GM10248 (cell line): ENCODE measurements at places on chromosomes 16 and 17.

DNA sequence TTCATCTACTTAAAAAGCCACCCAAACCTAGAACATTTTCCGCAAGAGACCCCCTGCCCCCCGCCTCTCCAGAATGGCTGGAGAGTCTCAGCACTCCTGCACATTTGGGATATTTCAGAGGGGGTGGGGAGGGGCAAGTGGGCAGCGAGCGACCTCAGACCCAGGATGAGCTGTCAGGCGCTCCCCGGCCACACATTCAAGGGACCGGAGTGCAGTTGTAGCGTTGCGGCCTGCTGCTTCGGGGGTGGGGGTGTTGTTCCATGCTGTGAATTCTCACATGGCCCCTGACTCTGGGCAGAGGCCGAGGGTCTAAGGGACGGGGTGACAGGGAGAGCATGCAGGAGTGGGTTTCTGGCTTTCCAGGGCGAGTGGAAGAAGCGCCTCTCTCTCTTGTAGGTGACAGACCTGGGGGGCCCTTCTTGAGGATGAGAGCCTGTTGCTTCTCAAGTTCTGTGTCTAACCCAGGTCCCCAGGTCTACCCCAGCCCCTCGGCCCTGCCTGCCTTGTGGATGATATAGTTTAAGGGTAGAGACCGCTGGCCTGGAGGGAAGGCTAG is 231.2 kb downstream of the SEC14L1 start:
- no peak for DNase-seq

DNA sequence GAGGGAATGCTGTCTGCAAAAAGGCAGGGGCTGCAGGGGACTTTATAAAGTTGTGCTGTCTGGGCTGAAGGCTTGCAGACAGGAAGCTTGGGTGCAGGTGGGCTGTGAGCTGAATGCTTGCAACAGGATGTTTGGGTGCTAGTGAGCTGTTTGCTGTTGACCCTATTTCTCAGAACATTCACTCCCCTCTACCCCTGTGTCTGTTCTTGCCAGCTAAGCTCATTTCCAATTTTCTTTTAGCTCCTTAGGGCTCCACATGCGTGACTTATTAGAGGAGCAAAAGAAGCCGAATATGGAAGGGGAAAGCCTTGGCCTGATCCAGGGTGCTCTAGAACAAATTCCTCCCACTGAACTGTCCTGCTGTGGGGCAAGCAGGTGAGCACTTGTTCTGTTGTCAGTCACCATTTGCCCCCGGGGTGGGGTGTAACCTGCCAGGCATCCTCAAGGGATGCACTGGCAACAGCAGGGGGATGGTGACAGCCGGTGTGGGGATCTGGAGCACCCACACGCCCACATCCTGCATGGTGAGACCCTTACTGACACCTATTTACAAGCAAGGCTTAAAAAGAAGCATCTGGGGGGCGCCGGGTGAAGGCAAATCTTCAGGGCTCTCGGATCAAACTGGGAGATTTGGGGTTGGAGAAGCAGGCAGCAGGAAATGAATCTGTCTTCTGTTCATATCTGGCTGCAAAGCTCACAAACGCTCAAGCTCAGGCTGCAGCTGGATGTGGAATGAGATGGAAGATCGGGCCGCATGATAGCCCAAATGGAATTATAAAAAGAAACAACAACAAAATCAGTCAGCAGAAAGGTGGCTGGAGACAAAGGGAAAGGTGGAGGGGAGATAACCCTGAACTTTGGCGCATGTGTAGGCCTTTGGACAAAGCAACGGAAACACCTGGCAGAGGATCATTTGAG is 21.1 kb upstream of the NUP93 start:
- no peak for DNase-seq

GRCh38 chr17:41140360-41141131 is at the start of gene KRTAP4-6:
Gene KRTAP4-6, minus strand, starts transcription at chr17:41140544. Its CDS starts 57 bp downstream, at chr17:41140487.
- no peak for DNase-seq

DNA sequence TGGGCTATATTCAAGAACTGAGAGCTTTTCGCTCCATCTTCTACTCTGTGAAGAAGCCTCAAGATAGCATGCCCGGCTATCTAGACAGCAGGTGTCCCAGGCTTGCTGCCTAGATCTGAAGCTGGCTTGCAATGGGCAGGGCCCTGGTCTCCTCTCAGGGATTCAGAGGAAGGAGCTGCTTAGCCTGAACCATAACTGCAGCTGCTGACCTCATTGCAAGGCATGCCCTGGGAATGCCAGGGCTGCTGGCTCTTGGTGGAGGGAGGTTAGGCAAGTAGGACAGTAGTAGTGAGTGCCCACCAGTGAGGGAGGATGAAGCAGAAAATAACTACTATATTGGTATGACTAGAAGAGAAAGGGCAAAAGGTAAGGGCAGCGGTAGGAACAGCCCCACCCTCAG is 21.3 kb upstream of the SLC35B1 start:
- DNase-seq: no peak

DNA sequence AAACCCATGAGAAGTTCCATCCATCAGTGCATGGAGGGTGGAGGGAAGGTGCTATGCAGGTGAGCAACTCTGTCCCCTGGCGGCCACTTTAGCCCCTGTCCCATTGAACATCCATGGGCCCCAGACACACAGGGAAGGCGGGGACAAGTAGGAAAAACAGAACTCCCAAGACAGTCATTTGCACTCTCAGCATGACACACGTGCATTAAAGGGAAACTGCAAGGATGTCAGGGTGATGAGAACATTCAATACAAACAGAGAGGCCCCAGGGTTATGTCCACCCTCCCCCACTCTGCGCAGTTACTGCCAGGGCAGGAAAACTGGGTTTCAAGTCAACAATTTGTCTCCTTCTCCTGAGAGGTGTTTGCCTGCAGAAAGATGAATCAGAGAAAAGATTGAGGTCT is 44.0 kb upstream of the AKTIP start:
- DNase-seq: no peak

- DNase-seq: no peak
Observed at GRCh38 chr17:32111141-32111771, 31.0 kb upstream of the RHOT1 start.

DNA sequence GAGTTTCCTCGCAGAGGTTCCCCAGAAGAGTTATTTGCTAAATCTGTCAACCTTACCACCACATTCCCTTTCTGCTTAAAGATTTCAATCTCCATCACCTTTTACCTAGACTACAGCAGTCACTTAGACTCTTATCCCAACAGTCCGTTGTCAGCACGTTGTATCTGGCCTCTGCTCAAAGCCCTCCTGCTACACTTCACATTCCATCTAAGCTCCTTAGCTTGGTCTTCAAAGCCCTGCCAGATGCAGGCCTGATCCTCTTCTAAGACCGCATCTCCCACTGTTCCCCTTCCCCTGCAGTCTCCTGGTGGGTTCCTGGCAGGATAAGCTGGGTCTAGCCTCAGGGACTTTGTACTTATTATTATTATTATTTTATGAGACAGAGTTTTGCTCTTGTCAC is 10.3 kb upstream of the SRCAP start:
- no peak for DNase-seq

DNA sequence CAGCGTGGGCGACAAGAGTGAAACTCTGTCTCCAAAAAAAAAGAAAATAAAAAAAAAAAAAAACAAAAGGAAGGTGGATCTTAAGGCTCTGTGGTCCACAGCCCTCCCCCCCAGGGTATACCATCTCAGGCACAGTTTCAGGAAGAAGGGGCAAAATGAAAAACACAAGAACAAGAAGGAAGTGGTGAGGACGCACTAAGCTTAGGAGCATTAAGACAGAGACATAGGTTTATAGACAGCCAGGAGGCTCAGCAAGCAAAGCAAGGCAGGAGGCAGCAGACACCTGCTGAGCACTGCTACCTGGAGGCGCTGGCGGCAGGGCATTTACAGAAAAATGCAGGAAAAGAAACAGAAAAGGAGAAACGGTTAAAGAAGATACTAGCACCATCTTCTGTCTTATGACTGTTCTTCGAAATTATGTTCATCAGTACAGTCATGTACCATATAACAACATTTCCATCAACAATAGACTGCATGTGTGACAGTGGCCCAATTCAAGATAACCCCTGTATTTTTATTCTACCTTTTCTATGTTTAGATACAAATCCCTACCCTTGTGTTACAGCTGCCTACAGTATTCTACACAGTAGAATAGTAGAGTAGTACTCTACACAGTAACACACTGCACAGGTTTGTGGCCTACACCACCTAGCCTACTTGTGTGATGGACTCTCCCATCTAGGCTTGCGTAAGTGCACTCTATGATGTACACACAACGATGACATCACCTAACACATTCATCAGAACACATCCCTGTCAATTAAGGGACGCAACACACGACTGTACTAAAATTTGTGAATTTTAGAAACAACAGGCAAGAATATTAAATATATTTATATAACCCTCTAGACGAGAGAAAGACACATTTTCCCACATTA is 62.5 kb downstream of the XPO6 start:
- no peak for DNase-seq

GRCh38 chr16:67869653-67870052 is 3.2 kb upstream of the EDC4 start:
- DNase-seq: no peak

GRCh38 chr16:14489460-14489859 is 140.6 kb downstream of the PARN start:
- DNase-seq: no peak

GRCh38 chr16:30548416-30549253 is 9.5 kb downstream of the ZNF764 start:
- DNase-seq: no peak

GRCh38 chr17:40453881-40454612 is 10.8 kb downstream of the IGFBP4 start:
- no peak for DNase-seq

DNA sequence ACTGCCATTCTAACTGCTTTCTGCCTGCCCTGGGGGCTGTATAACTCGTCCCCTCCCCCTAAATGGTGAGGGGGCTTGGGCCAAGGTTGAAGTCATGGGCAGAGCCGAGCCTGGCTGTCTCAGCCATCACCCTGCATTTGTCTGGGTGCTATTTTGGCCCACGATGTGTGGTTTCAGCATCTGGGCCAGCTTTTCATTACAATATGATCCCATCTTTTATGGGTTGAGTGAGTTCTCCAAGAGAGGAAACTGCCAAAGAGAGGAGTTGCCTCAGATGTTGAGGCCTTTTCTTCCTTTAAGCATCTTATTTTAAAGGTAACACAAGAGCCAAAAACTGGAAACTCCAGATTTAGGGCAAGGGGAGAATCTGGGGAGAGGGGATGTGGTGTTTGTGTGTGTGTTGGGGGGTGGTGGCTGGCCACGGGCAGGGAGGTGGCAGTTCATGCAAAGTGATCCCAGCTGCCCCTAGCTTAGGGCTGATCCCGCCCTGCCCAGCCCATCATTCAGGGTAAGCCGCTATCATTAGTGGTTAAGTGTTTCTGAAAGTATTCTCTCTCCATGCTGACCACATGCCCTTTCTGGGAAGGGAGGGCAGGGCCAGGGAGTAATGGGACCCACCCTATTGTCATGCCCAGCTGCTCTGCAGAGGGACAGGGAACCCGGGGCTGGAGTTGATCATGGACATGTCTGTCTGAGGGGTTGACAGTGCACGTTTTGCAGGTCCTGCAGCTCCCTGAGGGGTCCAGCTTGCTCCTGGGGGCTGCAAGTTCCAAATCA is 83.2 kb upstream of the CLEC18A start:
- no peak for DNase-seq

- no peak for DNase-seq
Observed at GRCh38 chr17:45747911-45748310, 36.2 kb upstream of the CRHR1 start.

DNA sequence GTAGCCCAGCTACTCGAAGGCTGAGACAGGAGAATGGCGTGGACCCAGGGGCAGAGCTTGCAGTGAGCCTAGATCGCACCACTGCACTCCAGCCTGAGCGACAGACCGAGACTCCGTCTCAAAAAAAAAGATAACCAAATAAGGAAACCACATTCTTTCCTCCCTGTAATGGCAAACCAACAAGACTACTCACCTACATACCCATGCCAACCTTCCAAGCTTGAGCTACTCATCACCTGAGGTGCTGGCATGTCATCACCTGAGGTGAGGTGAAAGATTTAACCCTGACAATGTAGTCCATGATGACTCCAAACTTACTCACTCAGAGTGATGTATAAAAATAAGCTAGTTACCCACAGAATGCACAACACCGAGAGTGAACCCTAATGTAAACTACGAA is 85.2 kb downstream of the SMG6 start:
- no peak for DNase-seq

DNA sequence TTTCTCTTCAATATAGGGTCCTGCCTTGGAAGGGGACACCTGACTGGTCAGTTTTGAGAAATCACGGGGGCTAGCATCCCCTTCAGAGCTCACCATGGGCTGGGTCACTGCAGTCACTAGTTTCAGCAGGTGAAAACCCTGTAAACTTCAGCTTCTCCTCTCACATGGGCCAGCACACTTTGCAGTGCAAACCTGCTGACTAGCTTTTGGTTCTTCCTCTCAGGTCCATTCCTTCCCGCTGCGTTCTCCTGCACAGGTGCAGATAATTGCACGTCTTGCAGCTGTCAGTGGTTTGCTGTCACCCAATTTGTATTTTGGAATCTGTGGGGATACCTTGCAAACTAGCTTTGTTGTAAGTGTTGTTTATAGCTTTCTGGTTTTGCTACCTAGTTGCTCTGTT is 95.1 kb downstream of the LYRM1 start:
- no peak for DNase-seq

DNA sequence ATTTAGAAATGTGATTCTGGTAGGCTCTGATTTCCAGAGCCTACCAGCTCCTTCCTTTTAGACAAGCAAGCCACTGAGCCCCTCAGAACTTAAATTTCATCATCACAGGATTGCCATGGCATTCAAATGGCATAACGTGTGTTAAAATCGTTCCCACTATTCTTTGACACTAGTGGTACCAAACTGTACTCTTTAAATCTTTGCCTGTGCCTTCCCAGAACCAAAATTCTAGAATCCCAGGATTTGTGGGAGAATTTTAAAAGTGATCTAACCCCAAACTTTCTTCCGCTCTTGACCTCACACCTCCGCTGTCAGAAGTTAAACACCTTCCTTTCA is 287 bp upstream of the INTS2 start:
- peak; percentile 9 for DNase-seq

- no peak for DNase-seq
Observed at GRCh38 chr17:63365366-63366240, 80.5 kb downstream of the CYB561 start.

GRCh38 chr17:74670329-74670728 is 42.4 kb downstream of the CD300LF start:
- DNase-seq: no peak
